ENCODE measurements at places on chromosomes 16 and 17.
A peak's percentile ranks its signal among the peaks of the same experiment; 100 is the strongest.

- DNase-seq: peak; percentile 88
These were observed 352 bp downstream of the MARF1 start for GRCh38 chr16:15642557-15643047.

- DNase-seq: no peak
These were observed 216.0 kb downstream of the FOXL1 start for GRCh38 chr16:86794216-86794864.

DNA sequence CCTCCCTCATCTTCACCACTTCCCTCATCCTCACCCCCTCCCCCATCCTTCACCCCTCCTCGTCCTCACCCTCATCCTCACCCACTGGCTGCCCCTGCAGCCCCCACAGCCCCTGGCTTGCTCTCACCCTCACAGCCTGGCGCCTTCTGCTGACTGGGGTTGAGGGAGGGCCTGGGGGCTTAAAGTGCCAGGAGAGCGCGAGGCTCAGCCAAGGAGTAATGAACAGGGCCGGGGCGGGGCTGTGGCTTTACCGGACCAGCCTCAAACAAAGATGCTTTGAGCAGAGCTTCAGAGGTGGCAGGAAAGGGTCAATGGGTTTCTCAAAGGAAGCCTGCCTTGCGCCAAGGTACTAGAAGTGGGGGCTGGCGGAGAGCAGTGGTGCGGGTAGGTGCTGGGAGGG lies at the start of gene PRSS33:
Gene PRSS33, minus strand, starts transcription at position 155 of the 400 bp plus-strand sequence. CDS start 1,013 bp downstream, outside the sequence.
- no peak for DNase-seq

- no peak for DNase-seq
These were observed 56.9 kb upstream of the LGALS9 start for GRCh38 chr17:27573971-27574525.

GRCh38 chr16:6209355-6209930 lies 1111.8 kb upstream of the EEF2KMT start:
- DNase-seq: no peak

DNA sequence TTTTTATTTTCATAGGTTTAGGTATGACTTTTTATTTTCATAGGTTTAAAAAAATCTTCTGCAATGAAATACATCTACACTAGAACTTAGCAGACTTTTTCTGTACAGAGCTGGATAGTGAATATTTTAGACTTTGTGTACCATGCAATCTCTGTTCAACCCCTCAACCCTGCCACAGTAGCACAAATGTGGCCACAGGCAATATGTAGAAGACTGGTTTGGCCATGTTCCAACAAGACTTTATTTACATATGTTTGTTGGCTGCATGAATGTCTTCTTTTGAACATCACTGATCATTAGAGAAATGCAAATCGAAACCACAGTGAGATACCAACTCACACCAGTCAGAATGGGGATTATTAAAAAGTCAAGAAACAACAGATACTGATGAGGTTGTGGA lies 229.2 kb downstream of the SHISA9 start:
- no peak for DNase-seq

DNA sequence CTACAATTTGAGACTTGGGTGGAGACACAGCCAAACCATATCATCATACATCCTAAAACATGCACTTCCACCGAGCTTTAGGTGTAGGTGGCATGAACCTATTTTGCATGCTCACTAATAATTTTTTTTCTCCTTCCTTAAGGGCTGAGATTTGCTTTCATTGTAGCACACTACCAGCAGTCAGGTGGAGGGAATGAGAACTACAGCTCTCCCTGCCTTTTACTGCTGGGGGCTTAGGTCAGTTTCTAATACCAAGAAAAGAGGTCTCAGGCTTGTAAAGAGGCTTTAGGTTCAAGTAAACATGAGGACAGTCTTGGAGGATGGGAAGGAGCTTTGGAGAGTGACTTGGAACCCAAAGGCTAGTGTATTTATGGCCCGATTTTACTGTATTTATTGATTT lies 22.0 kb downstream of the CFAP20 start:
- DNase-seq: no peak

Data from tongue (tissue), 3 donors.